ENCODE measurements at places on chromosomes 1 and 21. TPM values are rescaled to one million over a fixed set of nuclear protein-coding genes. Genes with fewer than 3 reads are reported as not detected.

The WNT3A gene
- total RNA-seq, result 0.08 TPM

The SPSB1 gene
- 3.8 TPM for total RNA-seq

The MSH4 gene
- 0.37 TPM for total RNA-seq

The MYCL gene
- total RNA-seq, result 0.72 TPM

The FBXO2 gene
- total RNA-seq, result 1.9 TPM

GRCh38 chr1:39574646-39575045 is 1.9 kb downstream of the PABPC4 start:
- no peak for DNase-seq

GRCh38 chr1:225736437-225737098 is 41.1 kb upstream of the SRP9 start:
- no peak for DNase-seq

DNA sequence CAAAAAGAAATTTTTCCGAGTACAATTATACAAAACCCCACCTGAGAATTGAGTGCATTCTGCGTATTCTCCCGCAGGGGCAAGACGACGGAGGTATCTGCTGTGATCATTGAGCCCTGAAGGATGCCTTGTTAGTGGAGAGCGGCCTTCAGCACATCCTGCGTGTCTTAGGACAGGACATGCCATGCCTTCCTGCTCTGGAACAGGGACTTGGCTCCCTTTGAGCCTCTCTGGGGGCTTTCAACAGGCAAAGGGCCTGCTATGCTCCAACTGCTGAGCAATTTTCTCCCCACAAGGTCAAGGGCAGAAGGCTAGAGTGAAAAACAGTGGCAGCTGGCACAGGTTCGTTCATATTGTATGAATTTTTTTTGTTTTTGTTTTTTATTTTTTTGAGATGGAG is 52.4 kb downstream of the TOR1AIP2 start:
- no peak for DNase-seq

DNA sequence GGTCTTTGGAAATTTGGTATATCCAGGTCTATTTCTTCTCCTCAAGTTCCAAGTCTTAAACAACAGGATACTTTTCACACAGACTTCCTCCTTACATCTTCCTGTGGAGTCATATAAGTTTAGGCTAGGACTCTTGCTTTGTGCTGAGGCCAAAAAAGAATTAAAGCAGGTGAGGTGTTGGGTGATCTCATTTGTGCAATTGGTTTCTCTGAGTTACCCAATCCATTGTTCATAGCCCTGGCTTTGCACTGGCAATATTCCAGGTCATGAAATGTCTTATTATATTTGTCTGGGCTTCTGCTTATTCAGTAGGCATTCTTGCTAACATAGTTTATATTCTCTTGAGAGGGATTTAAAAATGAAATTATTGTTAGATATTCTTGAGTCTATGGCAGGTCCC is 14.1 kb upstream of the KIAA0040 start:
- DNase-seq, result no peak

DNA sequence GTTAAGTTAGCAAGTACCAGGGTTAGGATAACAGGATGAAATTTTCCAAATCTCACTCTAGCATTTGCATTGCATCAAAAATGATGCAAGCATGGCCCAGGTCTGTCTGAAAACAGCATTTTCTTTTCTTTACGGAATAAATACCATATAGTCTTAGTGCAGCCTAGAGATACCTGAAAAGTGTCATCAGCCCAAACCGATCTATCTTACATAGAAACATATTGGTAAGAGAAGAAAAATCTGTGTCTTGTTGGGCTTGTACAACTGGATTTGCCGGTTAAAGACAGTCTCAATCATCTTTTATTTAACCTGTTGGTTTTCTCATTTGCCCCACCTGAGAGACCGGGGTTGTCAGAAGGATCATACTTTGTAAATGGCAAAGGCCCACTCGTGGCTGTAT is 15.8 kb downstream of the ACP6 start:
- no peak for DNase-seq

GRCh38 chr1:155892796-155893195 is 18.4 kb downstream of the RIT1 start:
- no peak for DNase-seq

DNA sequence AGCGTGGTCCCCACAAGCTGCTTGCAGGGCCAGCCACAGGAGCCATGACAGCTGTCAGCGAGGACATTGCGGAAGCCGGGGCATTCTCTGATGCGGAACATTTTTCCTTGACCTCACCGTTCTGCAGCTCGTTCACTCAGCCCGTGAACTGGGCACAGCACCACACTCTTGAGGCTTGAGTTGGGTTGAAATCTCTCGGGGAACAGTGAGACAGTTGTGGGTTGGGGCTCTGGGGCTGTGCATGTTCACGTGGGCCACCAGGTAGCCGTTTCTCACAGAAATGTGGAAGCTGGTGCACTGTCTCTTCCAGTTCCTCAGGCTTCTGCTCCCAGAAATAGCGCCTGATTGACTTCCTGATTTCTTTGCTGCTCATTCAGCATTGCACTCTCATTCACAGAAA is 69.8 kb downstream of the SPSB1 start:
- DNase-seq, result no peak

DNA sequence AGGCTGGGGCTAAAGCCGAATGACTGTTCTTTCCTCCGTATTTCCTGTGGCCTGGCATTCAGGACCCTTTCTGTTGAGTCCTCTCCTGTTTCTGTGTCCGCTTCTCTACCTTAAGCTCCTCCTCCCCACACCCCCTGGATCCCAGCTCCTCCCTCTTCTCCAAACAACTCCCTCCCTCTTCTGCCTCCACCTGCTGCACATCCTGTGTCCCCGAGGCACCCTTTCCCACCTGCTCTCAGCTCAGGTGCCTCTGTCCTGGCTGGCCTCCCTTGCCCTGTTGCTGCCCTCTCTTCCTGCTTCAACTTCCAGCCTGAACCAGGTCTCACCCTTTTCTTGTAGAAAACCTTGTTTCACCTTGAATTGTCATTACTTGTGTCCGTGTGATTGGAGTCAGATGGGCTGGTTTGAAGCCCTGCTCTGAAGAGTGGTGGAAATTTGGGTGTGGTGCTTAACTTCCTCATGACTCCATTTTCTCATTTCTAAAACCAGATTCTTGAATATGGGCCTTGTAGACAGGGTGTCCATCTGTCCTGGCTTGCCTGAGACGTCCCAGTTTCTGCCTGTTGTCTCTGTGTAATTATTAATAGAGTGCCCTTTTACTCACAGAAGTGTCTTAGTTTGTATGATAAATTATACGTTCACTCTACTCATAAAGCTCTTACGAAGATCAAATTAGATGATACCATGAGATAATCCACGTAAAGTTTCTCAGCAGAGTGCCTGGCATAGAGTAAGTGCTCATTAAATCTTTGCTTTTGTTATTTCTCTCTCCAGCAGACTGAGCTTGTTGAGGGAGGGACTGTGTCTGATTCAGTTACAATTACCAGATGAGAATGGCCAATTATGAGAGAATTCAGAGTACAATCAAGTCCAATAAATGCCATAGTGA is 58.9 kb upstream of the TRABD2B start:
- DNase-seq, result no peak

GRCh38 chr1:183553764-183554163 is 36.5 kb downstream of the NCF2 start:
- no peak for DNase-seq

Measured in activated naive CD4-positive, alpha-beta T cell treated with anti-CD3 and anti-CD28 coated beads, Interleukin-2, amount 50 U/mL, for 72 hours (primary cell).